ENCODE measurements at places on chromosomes 5 and 9. TPM values are rescaled to one million over a fixed set of nuclear protein-coding genes. Genes with fewer than 3 reads are reported as not detected.
A peak's percentile ranks its signal among the peaks of the same experiment; 100 is the strongest.

Gene SLC4A9
- total RNA-seq, result not detected

Gene C6
- 113 TPM for total RNA-seq

Gene OBP2B
- 0.88 TPM for total RNA-seq

Gene ADAMTS2
- total RNA-seq, result 11.3 TPM

Gene MAMDC2
- total RNA-seq, result 18.7 TPM

Gene ADAMTS13
- 2.9 TPM for total RNA-seq

Gene OR13C2
- not detected for total RNA-seq

- H3K36me3 ChIP-seq, result no peaks in the 10 kb centered on the region
- H3K4me3 ChIP-seq, result no peak overlapping the region
- no peaks in the 10 kb centered on the region for H3K4me1 ChIP-seq
- no peak for DNase-seq
- H3K27ac ChIP-seq, result no peak overlapping the region
Observed at GRCh38 chr5:61245486-61245885, 83.2 kb upstream of the SMIM15 start.

- H3K27me3 ChIP-seq, result no peaks in the 10 kb centered on the region
- H3K27ac ChIP-seq, result no peak overlapping the region
- no peak overlapping the region for H3K4me3 ChIP-seq
- H3K36me3 ChIP-seq, result no peaks in the 10 kb centered on the region
Observed at GRCh38 chr5:123472150-123472924, 39.6 kb upstream of the CSNK1G3 start.

DNA sequence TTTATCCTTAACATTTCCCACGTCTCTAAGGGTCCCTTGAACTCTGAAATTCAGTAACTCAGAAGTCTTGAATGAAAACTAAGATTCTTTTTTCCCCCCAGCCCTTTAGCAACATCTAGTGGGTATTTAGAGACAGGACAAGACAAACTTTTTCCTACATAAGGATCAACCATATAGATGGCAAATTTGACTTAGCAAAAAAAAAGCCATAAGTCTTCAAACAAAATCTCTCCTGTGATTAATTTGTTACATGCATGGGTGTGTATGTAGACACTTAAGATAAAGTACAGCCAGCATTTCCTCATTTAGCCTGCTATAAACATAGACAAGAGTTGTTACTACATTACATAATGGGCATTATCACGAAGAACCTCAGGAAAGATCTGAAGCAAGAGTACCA lies 29.1 kb upstream of the ANKRD31 start:
- H3K27ac ChIP-seq, result no peak overlapping the region
- no peaks in the 10 kb centered on the region for H3K4me1 ChIP-seq
- H3K4me3 ChIP-seq, result no peak overlapping the region
- no peaks in the 10 kb centered on the region for H3K36me3 ChIP-seq
- no peak for DNase-seq
- no peaks in the 10 kb centered on the region for H3K27me3 ChIP-seq

DNA sequence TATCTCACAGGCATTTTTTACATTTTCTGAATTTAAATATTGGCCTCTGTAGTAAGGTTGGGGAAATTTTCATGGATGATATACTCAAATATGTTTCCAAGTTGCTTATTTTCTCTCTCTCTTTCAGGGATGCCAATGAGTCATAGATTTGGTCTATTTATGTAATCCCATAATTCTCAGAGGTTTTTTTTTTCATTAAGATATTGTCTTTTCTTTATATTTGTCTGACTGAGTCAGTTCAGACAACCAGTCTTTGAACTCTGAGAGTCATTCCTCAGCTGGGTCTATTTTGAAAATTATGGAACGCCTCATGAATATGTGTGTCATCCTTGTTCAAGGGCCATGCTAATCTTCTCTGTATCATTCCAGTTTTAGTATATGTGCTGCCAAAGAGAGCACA lies 223.2 kb downstream of the PCSK1 start:
- no peaks in the 10 kb centered on the region for H3K36me3 ChIP-seq
- no peak overlapping the region for H3K27ac ChIP-seq
- no peak overlapping the region for H3K4me3 ChIP-seq
- H3K4me1 ChIP-seq, result no peaks in the 10 kb centered on the region
- no peak for DNase-seq
- H3K27me3 ChIP-seq, result no peaks in the 10 kb centered on the region

DNA sequence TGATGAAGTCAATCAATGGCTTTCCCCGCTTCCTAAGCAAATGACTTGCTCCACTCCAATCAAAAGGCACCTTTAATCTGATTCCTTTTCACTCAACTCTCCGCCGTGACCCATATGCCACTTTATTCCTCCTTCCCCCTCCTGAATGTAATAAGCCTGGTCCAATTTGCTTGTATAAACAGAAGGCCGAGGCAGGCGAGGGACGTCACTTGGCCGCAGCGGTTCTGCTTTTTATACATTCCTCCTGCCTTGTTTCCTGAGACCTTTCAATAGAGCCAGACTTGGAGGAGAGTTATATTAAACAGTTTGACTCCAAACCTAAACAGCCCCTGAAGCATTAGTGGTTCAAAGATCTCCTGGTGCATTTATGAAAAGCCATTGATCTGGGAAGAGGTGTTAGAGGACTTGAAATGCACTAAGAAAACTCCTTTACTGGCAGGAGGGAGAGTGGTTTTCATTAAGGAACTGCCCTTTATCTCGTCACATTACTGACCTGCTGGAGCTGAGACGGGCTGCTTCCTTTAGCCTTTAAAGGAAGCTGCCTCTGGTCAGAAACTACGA lies 273.4 kb downstream of the SLIT3 start:
- no peaks in the 10 kb centered on the region for H3K4me1 ChIP-seq
- no peaks in the 10 kb centered on the region for H3K27me3 ChIP-seq
- no peak overlapping the region for H3K4me3 ChIP-seq

- no peak overlapping the region for H3K27ac ChIP-seq
- no peak for DNase-seq
- H3K4me3 ChIP-seq, result no peak overlapping the region
- no peaks in the 10 kb centered on the region for H3K36me3 ChIP-seq
- H3K4me1 ChIP-seq, result no peaks in the 10 kb centered on the region
Observed at GRCh38 chr9:126096340-126096739, 230.3 kb upstream of the MVB12B start.

DNA sequence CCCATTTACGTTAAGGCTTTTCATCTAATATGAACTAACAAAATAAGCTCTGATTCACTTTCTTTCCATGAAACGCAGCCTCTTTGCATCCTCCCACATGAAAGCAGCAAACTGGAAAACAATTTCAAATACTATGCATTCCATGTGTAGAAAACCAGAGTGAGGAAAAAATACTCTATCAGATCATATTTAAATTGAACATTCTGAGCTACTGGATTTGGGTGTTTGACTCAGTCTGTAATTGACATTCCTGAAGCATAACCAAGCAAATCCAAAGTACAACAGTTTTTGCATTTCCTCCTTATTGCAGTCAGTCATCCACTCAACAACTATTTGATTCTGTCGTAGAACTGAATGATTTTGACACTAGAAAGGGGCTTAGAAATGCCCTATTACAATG lies 399.1 kb upstream of the NMUR2 start:
- no peak overlapping the region for H3K4me3 ChIP-seq
- no peaks in the 10 kb centered on the region for H3K4me1 ChIP-seq
- no peak for DNase-seq
- H3K27me3 ChIP-seq, result no peaks in the 10 kb centered on the region
- H3K27ac ChIP-seq, result no peak overlapping the region
- H3K36me3 ChIP-seq, result no peaks in the 10 kb centered on the region

GRCh38 chr9:304519-305185 lies 90.0 kb downstream of the DOCK8 start:
- peak overlapping the region; percentile 31 for H3K4me3 ChIP-seq
- no peaks in the 10 kb centered on the region for H3K36me3 ChIP-seq
- no peaks in the 10 kb centered on the region for H3K4me1 ChIP-seq
- peak; percentile 69 for DNase-seq
- no peaks in the 10 kb centered on the region for H3K27me3 ChIP-seq

DNA sequence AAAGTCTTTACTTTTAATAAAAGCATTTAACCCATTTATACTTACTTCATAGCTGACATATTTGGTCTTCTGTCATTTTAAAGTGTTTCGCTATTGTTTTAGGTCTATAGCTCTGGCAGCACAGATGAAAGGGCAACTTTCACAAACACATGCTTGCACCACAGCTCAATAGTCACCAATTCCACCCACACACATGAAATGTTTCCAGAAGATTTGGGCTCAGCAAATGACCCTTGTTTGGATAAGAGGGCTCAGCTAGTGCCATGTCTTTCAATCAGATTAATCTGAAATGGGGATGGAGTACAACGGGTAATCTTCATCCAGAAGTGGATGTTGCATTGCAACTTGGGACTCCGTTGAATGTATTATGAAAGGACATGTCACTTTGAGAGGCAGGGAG lies 176.0 kb downstream of the FGF18 start:
- DNase-seq, result no peak
- no peaks in the 10 kb centered on the region for H3K27me3 ChIP-seq
- no peak overlapping the region for H3K4me3 ChIP-seq
- H3K36me3 ChIP-seq, result no peaks in the 10 kb centered on the region

- H3K27ac ChIP-seq, result no peak overlapping the region
- no peaks in the 10 kb centered on the region for H3K36me3 ChIP-seq
- H3K4me3 ChIP-seq, result no peak overlapping the region
- DNase-seq, result no peak
- no peaks in the 10 kb centered on the region for H3K4me1 ChIP-seq
Observed at GRCh38 chr5:89241186-89241585, 358.2 kb upstream of the MEF2C start.
